ENCODE measurements at places on chromosomes 11 and 22.

DNA sequence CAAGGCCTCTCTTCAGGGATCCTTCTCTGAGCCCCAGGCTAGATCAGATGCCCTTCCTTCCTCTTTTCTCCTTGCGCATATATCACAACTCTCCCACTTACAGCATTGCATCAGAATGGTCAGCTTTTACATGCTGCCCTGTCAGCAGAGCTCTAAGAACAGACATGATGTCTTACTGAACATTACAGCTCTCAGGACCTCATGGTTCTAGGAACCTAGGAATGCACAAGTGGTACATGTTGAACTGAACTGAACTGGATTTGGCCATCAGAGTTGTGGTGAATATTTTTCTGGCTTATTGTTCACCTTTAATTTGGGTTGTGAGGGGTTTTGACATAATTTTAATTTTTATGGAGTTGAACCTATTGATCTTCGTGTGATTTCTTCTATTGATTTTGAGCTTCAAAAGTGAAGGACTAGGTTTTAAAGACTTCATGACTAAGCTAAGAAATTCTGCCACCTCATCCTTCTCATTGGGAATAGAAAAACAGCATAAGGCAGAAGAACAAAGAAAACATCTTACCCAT lies 37.7 kb upstream of the SPON1 start:
- no peak for DNase-seq

DNA sequence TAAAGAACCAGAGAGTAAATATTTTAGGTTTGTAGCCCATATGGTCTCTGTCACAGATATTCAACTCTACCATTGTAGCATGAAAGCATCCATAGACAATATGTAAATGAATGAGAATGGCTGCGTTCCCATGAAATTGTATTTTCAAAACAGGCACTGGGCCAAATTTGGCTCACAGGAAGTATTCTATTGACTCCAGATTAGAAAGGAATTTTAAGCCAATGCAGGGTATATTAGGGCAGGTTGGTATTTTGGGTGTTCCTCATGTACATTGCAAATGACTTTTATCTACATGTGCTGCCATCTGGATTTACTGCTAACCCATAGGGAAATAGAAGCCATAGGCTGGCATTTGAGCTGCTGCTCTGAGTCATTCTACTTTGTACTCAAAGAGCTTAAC lies 35.1 kb upstream of the PDGFD start:
- DNase-seq: no peak

- DNase-seq: peak; percentile 74
Observed at GRCh38 chr22:50530877-50531545, 1.2 kb upstream of the TYMP start.

- DNase-seq: peak; percentile 61
Observed at GRCh38 chr22:40533712-40534378, 102.7 kb downstream of the MRTFA start.

- DNase-seq: no peak
Observed at GRCh38 chr11:72621008-72621610, 53.1 kb downstream of the PDE2A start.

GRCh38 chr11:78821371-78822306 lies 247.0 kb upstream of the NARS2 start:
- no peak for DNase-seq

All from activated CD4-positive, alpha-beta T cell treated with anti-CD3 and anti-CD28 coated beads for 4 hours (primary cell).